ENCODE measurements at places on chromosomes 3 and 15.

GRCh38 chr3:195180490-195181112 lies 90.4 kb downstream of the XXYLT1 start:
- no peak for DNase-seq

DNA sequence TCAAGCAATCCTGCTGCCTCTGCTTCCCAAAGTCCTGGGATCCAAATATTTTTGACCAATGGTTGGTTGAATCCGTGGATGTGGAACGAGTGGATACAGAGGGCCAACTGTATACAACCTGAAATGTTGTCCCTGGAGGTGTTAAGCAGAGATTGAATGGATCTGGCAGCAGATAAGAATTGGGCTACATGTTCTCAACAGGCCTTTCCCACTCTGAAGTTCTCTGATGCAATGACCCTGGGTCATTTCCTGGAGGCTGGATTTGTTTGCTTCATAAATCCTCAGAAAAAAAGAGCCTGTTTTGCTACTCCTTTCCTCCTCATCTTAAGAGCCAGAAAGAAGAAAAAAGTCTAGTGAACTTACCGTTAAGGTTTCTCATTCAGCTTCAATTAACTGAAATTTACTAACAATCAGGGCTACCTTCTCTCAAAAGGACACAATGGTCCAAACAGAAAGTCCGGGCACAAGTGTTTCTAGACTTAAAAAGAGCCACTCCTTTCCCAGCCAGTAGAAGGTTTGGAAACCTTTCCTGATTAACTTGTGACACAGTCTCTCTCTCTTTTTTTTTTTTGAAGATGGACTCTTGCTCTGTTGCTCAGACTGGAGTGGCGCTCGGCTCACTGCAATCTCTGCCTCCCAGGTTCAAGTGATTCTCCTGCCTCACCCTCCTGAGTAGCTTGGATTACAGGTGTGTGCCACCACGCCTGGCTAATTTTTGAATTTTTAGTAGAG lies 6.5 kb downstream of the ARHGEF3 start:
- DNase-seq: no peak

DNA sequence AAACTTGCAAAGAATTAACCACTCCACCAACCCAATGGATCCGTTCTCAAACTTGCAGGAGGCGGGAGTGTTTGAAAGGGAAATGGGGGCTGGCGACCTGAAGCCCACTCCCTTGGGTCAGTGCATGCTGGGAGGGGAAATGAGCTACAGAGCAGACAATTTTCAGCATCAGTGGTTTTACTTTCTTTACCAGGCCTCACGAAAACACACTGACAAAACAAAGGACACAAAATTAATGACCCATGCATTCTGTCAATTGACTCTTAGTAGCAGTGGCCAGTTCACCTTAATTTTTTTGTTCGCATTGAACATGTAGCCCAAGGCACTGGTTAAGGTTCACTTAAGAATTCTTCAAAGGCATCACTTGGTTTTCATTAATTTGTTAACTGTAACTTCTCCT lies 413.5 kb downstream of the MECOM start:
- DNase-seq: no peak

DNA sequence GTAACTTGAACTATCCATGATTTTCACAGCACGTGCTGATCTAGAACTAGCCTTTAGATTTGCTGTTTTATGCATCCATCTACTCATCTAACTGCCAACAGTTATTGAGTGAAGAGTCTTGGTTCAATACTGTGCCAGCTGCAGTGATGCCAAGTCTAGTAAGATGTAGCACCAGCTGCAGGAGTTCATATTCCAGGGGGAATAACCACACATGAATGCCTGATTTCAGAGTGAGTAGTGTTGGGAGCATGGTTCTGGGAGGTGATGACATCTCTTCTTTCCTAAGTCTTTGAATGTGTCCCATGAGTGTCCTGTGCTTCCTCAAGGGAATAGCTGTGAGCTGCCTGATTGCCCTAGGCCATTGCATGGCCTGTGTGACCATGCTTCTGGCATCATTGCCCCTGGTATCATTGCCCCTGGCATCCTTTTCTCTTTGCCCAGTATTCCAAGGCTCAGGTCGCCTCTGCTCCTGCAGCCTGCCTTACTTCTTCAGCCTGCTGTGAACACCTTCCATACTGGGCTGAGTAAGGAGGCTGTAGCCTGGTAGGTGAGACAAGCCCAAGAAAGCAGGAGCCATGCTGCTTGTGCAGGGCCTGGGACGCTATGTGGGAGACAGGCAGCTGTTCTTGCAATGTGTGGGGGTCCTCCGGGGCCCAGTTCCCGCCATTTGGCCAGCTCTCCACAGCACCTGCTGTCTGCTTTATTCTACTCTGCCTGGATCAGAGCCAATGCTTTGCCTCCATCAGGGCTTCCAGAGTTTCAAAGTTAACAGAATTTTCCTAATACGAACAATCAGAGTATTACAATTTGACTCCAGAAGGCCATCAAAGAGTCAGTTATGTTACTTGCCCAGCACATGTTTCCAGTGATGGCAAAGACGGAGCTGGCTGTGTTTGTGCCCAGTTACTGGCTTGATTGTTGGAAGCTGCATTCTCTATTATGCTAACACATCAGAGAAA lies 73.2 kb downstream of the CLSTN2 start:
- DNase-seq: no peak

- no peak for DNase-seq
Observed at GRCh38 chr3:100496711-100497261, 4.4 kb downstream of the TMEM45A start.

DNA sequence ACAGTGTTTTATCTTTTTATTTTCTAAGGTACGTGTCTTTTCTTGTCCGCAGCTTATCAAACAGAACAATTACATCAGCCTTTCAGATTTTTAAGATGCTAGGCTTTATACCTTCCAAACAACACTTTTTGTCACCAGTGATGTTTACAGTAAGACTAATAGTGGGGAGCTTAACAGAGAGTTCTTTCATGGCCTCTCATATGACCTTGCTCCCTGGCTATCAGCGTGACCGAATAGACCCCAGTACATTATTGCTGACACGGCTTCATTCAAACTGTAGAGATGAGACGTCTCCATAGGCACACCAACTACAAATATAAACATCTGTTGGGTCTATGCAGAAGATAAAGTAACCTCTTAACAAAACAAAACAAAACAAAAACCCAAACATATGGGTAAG lies 477.6 kb upstream of the KCNMB2 start:
- DNase-seq: no peak

GRCh38 chr3:183587336-183587735 lies 31.8 kb upstream of the KLHL6 start:
- DNase-seq: no peak

All from memory B cell (primary cell).